ENCODE measurements at places on chromosomes 16 and 17.
A peak's percentile ranks its signal among the peaks of the same experiment; 100 is the strongest.

GRCh38 chr17:60412701-60413100 lies 9.6 kb upstream of the CHCT1 start:
- DNase-seq: no peak

GRCh38 chr17:80881306-80881705 lies 110.3 kb upstream of the CHMP6 start:
- DNase-seq: peak; percentile 23

- no peak for DNase-seq
Measured at GRCh38 chr17:55545806-55546205, 34.6 kb upstream of the SMIM36 start.

DNA sequence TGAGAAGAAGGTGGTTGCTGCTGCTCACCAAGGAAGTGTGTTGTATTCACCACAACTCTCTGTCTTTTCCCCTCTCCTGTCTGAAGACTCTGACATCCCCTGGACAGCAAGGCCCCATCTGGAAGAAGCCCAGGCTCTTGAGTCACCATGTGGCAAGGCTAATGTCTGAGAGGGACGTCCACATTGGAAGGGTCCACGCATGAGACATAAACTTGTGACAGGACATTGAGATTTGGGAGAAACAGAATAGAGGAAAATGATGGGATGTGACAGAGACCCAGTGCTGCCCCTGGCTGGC lies 176.5 kb downstream of the IRF8 start:
- DNase-seq: no peak

GRCh38 chr17:28405632-28406472 lies at the start of gene SLC46A1:
Gene SLC46A1 (minus strand): TSS chr17:28406212. CDS start chr17:28406114, 98 bp downstream.
- peak; percentile 5 for DNase-seq

DNA sequence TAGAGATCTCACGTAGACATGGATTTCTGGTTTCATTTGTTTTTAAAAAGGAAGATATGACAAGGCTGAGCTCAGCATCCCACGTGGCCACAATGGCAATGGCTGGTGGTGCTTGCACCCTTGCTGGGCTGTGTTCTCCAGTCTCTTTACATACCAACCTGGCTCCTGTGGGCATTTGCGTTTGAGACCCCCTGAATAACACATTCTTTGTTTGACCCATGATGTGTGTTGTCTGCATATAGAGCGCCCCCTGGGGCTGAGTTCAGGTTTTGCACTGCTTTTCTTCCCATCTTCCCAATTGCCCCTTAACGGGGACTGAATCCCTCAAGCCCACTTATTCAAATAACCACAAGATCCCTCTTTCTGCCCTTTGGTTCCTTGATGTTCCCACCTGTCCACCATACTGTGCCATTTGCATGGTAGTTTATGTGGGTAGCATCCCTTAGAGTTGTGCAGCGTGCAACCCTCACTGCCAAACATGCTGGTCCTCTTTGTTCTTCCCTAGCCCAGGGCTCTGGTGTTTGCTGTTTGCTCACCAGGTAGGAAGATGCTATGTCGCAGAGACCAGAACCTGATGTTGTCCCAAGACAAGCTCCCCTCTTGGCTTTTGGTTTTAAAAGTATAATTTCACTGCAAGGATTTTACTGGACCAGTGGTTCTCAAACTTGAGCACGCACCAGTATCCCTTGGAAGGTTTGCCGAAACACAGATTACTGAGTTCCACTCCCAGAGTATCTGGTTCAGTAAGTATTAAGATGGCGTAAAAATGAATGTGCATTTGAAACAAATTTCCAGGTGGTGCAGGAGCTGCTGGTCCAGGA lies 38.5 kb upstream of the NKD1 start:
- DNase-seq: peak; percentile 15

GRCh38 chr16:56190048-56190676 lies 1.1 kb upstream of the GNAO1 start:
- DNase-seq: no peak

Measured in CD14-positive monocyte (primary cell).